ENCODE measurements at places on chromosomes 1 and 21.

- DNase-seq = no peak
Measured at GRCh38 chr1:221268295-221268694, 389.1 kb downstream of the HLX start.

GRCh38 chr1:108949044-108949443, 14.2 kb downstream of the CLCC1 start:
- DNase-seq = no peak

- no peak for DNase-seq
Measured at GRCh38 chr1:55275941-55276341, 60.8 kb upstream of the USP24 start.

- no peak for DNase-seq
Measured at GRCh38 chr1:41880950-41881885, 37.5 kb downstream of the HIVEP3 start.

DNA sequence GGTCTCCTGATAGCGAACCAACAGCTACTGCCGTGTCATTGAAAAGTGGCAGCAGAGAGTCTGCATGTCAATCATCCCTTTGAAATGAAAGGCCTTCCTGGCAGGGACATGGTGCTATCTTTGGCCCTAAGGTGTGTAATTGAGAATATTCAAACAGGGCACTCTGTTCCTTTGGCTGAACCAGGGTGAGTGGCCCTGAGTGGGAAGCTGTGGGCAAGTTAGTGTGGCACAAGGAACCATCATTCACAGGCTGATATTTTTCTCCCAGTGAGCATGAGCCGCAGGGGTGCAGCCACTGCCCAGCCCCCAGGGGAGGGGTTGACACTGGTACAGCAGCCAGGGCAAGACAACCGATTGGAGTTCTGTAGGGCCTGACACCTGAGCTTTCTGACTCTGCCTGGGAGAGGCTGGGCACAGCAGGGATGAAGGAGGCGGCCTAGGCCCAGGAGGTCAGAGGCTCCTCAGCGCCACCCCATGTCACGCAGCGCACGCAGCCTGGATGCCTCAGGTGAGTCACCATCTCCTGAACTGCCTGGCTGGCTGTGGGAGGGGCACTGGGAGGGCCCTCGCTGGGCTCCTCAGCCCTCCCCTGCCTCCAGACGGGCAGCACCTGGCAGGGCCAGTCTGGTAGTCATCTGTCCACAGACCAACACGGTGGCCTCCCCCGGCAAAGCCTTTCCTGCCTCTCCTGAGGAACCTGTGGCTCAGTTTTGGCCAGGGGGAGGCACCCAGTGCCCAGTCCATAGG, 13.2 kb downstream of the QSOX1 start:
- no peak for DNase-seq

DNA sequence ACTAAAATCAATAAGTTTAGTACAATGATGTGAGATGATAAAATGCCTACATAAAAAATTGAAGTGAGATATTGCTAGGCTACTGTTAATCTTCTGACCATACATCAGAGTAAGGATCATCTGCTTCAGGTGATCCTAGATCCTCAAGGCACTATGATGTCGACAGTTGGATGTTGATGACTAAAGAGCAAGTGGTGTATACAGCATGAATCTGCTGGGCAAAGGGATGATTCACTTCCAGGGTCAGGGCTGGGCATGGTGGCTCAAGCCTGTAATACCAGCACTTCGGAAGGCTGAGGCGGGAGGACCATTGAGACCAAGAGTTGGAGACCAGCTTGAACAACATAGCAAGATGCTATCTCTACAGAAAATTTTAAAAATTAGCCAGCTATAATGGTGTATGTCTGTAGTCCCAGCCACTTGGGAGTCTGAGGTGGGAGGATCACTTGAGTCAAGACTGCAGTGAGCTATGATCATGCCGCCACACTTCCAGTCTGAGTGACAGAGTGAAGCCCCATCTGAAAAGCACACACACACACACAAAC, 24.6 kb downstream of the NUF2 start:
- no peak for DNase-seq

DNA sequence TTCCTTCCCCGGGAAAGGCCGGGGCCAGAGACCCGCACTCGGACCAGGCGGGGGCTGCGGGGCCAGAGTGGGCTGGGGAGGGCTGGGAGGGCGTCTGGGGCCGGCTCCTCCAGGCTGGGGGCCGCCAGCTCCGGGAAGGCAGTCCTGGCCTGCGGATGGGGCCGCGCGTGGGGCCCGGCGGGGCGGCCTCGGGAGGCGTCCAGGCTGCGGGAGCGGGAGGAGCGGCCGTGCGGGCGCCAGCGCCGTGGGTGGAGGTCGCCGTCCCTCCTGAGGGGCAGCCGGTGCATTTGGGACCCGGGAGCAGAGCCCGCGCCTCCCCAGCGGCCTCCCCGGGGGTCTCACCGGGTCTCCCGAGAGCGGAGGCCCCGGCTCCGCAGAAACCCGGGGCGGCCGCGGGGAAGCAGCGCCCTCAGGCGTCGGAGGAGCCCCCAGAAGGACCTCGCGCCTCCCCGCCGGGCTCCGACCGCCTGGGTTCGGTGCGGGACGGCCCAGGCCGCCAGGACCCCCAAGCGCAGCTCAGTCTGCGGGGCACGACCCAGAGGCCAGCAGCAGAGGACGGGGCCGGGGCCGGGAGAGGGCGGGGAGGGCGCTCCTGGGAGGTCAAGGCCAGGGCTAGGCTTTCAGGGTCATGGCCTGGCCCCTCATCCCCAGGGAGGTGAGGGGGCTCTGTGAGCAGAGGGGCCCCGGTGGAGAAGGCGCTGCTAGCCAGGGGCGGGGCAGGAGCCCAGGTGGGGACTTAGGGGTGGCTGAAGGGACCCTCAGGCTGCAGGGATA, 7.2 kb upstream of the SLX9 start:
- no peak for DNase-seq

DNA sequence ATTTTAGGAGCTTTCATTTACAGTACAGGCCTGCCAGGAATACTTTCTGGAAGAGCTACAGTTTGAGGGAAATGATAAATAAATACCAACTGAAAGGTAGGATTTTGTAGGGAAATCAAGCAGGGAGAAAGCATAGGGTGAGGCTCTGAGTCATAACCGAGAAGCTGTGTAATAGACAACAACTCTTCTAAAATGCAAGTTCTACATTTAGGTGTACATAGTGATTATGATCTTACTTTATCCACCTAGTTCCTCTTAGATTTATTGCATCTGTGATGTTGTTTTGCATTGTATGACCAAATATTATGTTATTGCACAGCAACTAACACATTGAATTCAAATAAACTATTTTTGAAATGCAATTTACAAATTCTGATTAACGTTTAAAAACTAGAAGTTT, 819.3 kb downstream of the PLA2G4A start:
- no peak for DNase-seq

GRCh38 chr1:160481979-160482596, 41.0 kb downstream of the SLAMF6 start:
- DNase-seq = no peak

DNA sequence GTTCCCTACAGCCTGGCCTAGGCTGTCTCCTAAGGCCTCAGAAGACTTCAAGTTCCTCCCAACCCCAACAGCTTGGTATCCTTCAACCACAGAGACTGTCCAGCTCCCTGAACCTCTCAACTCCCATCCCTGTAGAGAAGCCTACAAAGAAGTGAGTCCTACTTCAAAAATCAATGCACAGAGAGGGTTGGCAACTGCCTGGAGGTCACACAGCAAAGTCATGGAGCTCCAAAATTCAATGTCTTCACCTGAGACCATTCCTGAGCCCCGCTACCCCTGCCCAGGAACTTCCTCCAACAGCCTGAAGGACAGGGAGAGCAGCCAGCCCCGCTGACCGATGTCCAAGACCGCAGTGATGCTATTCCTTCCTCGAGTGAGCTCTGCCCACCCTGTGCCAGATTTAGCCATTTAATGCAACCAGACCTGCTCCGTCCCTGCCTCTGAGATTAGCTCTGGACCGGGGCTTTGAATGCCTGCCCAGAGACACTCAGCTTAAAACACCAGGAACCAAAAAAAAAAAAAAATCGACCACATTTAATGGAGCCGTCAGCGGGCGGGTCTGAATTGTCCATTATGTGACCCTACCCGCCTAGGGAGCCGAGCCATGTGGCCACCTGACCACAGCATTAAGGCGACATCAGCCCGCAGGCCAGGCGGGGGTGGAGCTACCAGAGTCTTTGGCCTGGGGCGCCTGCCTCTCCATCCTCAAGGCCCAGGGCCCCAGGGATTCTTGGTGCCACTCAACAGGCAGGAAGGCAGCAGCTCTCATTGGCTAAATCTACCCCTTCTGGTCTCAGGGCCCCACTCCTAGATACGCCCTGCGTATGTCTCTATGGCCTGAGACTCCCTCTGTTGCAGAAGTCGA, 148.6 kb downstream of the SYF2 start:
- DNase-seq = no peak

GRCh38 chr1:32724678-32725614, 22.4 kb upstream of the SYNC start:
- peak; percentile 10 for DNase-seq

DNA sequence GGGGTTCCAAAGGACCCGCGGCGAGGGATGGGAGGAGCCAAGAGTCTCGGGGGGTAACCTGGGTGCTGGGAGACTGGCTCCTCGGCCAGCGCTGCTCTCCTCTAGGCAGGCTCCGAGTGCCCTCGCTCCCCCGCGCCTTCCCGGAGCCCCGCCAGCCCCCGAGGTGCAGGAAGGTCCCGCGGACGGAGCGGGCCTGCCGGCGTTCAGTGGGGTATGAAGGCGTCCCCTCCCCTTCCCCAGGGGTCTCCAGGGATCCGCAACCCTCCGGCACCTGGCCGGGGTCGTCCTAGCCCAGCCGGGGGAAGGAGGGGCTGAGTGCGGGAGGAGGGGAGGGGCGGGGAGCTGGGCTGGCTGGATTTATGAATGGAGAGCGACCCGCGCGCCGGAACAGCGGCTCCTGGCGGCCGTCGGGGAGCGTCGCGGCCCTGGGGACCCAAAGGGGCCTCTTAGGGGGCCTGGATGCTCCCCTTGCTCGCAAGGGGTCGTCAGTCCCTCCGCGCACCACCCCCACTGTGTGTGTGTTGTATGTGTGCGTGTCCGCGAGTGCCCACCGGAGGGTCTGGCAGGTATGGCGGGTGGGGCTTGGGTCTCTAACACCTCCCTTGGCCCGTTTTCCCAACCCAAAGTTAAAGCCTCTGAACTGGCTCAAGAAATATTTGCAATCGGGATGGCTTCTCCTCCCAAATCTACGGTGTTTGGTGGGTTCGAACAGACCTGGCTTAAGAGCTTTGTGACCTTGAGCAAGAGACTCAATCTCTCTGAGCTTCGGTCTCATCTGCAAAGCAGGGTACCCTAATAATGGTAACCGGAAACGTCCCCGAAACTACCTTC, 642 bp downstream of the HCRTR1 start:
- peak; percentile 39 for DNase-seq

DNA sequence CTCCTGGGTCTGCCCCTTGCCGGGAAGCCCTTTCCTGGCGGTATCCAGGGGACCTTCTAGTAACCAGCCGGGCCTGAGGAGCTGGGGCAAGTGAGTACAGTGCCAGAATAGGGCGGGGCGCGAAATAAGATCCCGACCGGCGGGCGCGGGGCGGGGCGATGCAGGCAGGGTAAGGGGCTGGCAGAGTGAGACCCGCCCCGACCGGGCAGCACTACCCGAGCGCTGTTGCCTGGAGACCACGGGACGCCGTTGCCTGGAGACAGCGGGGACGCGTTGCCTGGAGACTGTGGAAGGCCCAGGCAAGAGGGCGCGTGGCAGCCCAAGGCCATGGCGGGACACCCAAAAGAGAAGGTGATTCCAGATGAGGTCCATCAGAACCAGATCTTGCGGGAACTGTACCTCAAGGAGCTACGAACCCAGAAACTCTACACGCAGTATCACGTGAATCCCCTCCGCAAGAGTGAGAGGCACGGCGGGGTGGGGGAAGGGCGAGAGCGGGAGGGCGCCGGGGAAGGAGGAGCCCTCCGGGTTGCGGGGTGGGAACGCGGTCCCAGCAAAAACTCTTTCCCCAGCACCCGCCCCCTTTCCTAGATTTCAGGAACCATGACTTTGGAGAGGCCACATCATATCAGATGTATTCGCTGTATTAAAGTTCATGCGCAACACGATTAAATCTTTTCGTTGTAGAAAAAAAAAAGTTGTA, 24.3 kb downstream of the EBNA1BP2 start:
- DNase-seq = no peak

- DNase-seq = peak; percentile 14
Measured at GRCh38 chr1:185170291-185170848, 13.4 kb downstream of the SWT1 start.

- no peak for DNase-seq
Measured at GRCh38 chr1:43318831-43319230, 18.0 kb downstream of the TIE1 start.

DNA sequence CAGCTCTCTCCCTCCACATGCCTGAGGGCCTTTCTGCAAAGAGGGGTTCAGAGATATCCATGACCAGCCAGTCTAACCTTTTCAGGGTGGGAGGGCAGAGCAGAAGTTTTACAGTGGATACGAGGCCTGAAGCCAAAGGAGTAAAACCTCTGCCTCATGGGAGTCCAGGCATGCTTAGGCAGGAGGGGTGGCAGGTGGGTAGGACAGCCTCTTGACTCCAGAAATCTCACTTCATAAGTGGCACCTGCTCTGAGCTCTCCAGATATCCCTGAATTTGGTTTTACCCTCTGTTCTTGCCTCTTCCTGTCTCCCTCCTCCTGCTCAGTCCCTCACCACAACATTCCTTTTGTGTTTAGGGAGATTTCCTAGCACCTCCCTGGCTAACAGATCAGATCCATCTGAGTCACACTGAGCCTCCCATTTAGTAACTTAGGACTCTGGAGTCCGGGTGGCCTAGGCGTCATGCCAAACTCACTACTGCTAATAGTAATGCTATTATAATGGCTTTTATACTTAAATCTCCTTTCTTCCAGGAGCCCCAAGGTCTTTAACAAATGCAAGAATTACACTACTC, 201.0 kb downstream of the HS2ST1 start:
- DNase-seq = no peak

DNA sequence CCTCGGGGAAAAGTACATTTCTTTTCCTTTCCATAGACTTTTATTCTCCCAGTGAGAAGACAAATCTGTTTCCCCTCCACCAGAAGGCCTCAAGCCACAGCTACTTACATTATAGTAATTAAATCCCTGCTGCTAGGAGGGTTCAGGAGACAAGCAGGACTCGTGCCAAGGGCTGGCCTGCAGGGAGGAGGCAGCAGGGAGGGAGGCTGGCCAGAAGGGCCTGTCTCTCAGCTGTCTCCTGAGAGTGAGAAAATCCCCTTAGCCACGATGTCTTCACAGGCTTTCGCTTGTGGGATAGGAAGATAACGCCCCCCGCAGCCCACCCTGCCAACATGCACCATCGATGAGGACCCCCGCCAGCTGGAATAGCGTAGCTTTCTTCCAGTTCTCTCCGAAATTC, 14.0 kb downstream of the KCNN3 start:
- no peak for DNase-seq

GRCh38 chr1:59526240-59526639, 229.3 kb downstream of the FGGY start:
- DNase-seq = no peak

- DNase-seq = no peak
Measured at GRCh38 chr1:2356401-2356800, 35.0 kb downstream of the MORN1 start.
